ENCODE measurements at places on chromosomes 13 and 19.

- DNase-seq: no peak
Observed at GRCh38 chr13:26485786-26486185, 71.7 kb upstream of the WASF3 start.

GRCh38 chr13:86918682-86919081, 752.5 kb upstream of the SLITRK5 start:
- DNase-seq: no peak

- no peak for DNase-seq
Observed at GRCh38 chr13:51958217-51958547, 53.1 kb downstream of the ATP7B start.

DNA sequence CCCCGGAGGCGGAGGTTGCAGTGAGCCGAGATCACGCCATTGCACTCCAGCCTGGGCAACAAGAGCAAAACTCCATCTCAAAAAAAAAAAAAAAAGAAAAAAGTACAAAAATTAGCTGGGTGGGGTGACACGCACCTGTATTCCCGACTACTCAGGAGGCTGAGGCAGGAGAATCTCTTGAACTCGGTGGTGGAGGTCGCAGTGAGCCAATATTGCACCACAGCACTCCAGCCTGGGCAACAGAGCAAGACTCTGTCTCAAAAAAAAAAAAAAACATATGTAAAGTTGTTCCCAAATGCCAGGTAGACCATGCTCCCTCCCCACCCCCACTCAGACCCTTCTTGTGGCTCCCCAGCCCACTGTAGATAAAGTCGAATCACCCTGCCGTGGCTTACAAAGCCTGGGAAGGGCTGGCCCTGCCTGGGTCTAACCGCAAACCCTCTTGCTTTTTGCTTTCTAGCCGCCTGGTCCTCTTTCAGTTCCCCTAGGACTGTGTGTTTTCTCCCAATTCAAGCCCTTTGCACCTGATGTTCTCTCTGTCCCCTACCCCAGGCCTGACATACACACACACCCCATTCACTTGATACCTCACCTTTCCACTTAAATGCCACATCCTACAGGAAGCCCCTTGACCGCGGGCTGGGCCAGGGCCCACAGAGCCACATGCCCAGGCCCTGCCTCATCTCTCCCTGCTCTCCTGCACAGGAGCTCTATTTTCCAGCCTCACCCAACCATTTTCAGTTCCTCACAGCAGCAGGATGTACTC, 34.4 kb downstream of the MAP4K1 start:
- DNase-seq: no peak

- DNase-seq: no peak
Observed at GRCh38 chr13:45055902-45056648, 64.2 kb upstream of the GTF2F2 start.
